ENCODE measurements at places on chromosomes 6 and 20.

- peak; percentile 1 for DNase-seq
Observed at GRCh38 chr6:158969148-158969547, 30.9 kb downstream of the RSPH3 start.

GRCh38 chr6:39018103-39018502, 30.5 kb upstream of the GLP1R start:
- DNase-seq, result no peak

GRCh38 chr20:19026121-19026878, 186.1 kb upstream of the SLC24A3 start:
- no peak for DNase-seq

GRCh38 chr20:54140067-54140466, 33.7 kb downstream of the CYP24A1 start:
- no peak for DNase-seq

DNA sequence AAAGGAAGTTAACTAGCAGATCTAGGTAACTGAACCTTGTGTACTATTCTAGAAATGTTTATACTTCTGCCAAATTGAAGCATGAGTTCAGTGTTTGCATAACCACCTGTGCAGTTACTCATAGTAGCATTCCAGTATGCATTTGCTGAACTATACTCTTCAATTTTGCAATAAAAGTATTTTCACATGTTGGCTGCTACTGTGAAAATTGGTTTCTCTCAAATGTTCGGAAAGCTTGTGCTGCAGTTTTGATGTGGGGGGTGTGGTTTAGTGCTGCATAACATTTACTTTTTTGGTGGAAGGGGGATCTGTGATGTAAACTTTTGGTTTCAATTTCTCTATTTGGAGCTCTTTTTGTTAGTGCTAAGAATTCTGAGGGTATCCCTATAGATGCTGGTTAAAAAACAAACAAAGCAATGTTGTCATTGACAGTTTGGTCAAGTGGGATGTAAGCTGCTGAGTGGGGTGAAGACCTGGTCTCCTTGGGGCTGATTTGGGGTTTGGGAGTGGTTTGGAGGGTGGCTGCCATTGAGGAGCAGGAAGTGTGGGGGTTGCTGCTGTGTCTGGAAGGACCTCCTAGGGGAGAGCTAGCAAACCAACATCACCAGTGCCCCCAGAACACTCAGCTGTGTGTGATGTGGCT, 87.8 kb downstream of the CARMIL1 start:
- peak; percentile 18 for DNase-seq

DNA sequence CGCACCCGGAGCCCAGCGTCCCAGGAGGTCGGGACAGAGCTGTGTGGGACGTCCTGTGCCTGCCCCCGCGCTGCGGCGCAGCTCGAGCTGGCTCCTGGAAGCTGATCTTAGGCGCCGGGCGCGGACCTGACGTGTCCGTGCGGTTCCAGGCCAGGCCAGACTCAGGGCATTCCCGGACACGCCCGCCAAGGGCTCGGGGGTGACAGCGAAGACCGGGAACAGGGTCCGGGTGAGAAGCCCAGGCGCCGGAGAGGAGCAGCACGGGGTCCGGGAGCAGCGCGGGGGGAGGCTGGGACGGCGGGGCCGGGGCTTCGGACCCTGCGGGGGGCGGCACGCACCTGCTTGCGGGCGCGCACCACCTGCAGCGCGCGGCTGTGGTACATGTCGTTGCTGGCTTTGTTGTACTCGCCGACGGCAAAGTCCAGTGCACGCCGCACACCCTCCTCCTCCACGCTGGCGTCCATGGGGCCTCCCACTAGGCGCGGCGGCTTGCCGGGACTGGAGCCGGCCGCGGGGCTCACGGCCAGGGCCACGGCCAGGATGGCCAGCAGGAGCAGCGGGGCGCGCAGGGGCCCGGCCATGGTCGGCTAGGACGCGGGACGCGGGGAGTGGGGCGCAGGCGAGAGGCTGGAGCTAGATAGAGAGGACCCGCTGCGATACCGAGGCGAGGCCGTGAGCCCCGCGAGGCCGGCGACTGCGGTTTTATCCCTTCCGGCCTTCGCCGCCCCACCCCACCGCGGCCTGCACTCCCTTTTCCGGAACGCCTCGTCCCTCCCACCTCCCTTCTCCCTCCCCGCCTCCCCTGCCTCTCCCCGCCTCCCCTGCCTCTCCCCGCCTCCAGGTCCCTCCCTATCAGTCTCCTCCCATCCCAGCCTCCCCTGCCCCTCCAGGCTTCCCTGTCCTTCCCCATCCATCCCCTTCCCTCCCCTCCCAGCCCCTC, at the start of gene CST3:
CST3 (minus strand) TSS at position 674 of the 940 bp plus-strand sequence; CDS start at position 581, 93 bp downstream.
- DNase-seq, result peak; percentile 80

DNA sequence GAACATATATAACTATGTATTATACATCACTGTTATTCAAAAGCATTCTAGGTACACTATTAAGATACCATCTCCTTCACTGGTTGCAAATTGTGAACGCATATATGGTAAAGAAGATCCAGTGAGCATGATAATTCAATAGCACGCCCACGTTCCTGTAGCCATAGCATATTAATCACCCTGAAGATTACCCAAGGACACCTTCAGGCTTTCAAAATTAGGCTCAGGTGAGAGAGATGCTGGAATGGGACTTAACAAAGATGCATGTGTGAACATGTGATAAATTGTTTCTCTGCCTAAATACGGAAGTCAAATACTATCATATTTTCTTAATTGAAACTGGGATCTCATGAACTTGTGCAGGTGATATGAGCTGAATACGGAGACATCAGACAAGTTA, 303.5 kb downstream of the PTPRK start:
- no peak for DNase-seq

- peak; percentile 86 for DNase-seq
Observed at GRCh38 chr6:163309491-163310026, 105.0 kb upstream of the QKI start.

DNA sequence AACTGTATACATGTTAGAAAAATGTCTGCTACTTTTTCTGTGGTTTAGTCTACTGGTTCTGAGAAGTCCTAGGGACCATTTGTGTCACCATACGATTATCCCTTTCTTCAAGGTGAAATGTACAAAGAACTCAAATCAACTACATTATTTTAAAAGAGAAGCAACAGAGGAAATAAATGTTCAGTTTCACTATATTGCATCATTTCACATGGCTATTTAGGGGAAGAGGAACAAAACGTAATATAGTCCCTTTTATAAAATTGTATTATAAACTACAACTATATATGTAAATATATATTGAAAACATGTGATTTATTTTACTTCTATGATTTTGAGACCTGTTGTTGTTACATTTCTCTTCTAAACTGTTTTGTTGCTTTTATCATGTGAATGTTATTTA, 1308.0 kb downstream of the EPHA7 start:
- DNase-seq, result no peak

DNA sequence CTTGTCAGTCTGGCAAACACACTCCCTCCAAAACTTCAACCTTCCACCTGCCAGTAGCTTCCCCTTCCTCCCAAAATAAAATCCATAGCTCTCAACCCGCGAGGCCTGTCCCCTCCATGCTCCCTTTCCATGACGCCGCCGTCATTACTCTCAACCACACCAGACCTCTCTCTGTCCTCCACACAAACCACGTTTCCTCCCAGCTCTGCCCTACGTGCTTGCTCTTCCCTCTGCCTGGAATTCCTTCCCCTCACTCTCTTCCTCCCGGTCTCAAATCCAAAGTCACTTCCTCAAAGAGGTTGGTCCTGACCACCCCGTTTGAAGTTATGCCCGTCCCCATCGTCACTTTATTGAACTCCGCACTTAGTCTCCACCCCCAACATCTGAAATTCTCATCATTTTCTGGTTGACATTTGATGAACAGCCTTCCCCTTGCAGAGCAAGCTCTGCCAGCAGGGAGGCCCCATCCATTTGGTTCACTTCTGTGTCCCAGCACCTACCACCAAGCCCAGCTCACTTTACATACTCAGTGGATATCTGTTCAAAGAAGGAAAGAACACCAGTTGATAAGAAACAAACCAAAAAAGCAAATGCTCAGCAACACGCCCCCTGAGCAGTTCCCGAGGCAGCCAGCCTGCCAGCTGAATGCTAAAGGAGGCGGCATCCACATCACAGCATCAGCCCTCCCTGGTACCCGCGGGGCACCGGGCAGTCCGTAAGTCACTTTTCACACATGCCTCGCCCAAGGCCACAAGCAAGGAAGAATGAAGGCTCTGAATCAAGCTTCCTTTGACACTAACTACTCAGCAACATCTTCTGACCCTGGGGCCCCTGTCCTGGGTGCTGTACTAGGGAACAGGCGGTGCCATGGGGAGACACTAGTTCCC, 125.0 kb downstream of the NFATC2 start:
- DNase-seq, result no peak

GRCh38 chr6:32194388-32194787, 1.9 kb upstream of the GPSM3 start:
- DNase-seq, result no peak

- DNase-seq, result peak; percentile 58
Observed at GRCh38 chr20:10654630-10655029, 19.2 kb downstream of the JAG1 start.

- DNase-seq, result no peak
Observed at GRCh38 chr6:106126482-106126881, 40.3 kb downstream of the PRDM1 start.

GRCh38 chr6:49336514-49337131, 126.4 kb downstream of the MMUT start:
- DNase-seq, result peak; percentile 16

- no peak for DNase-seq
Observed at GRCh38 chr20:6041808-6042265, 12.0 kb downstream of the LRRN4 start.

- peak; percentile 48 for DNase-seq
Observed at GRCh38 chr6:37083243-37084138, 78.0 kb downstream of the FGD2 start.

DNA sequence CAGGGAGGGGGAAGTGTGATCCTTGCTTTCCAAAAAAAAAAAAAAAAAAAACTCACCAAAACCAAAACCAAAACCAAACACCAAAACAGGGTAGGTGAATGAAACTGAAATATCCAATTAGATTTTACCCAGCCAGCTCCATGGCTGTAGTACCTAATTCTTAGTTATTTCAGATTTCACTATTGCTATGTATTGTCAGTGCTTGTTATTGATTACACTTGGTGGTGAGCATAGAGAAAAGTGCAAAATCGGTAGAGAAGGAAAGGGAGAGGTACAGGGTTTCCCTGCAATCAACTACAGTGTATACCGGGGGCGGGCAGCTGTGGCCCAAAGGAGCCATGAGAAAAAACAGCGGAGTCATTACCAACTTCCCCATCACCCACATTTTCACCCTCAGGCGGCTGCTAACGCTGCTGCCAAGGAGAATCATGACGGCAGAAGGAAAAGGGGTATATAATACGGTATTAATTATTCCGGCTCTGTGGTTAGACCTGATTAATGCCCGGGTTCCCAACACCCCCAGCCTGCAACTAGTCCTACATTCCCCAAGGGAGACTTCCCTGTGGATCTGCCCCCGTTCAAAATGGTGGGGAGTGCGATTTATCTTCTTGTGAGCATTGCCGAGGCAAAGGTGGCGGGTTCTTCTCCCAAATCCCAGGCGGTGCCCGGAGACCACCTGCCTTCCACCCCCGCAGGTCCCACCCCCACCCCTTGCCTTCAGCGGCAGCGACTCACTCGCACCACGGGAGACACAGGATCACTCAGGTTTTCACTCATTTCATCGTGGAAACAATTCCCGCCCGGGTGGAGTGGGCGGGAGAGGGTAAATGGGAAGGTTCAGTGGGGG, at the start of gene C6orf62:
C6orf62 (minus strand) TSS at position 30 of the 847 bp plus-strand sequence. CDS start 486 bp downstream, outside the sequence.
- DNase-seq, result no peak

DNA sequence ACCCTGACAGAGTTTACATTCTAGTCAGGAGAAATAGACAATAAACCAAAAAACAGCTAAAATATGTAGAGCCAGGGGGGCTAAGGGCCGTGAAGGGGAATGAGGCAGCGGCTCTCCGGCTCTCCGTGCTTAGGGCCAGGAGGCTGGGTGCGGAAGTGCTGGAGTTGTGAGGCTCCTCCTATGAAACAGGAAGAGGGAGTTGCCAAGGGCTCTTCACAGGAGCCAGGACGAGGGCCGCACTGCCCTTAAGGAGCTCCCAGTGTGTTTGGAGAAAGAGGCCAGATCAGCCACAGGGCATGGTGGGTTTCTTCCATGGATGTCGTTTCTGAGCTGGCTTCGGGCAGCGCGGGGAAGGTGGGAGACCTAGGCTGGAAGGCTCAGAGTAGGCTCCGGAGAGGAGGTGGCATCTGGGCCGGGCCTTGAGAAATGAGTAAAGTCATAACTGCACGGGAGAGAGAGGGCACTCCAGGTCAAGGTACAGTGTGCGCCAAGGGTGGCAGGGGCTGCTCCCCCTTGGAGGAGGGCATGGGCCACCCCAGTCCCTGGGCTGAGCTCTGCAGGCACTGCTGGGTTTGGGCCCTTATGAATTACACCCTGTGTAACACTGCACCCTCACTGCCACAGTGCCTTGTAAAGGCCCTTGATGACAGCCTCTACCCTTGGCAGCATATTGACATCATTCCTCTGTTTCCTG, 20.8 kb upstream of the MLN start:
- DNase-seq, result no peak

GRCh38 chr6:5338177-5338960, 77.1 kb downstream of the FARS2 start:
- no peak for DNase-seq

- DNase-seq, result no peak
Observed at GRCh38 chr20:58553841-58554240, 38.6 kb upstream of the APCDD1L start.

- no peak for DNase-seq
Observed at GRCh38 chr6:145012039-145012662, 723.2 kb downstream of the EPM2A start.

GRCh38 chr6:42104095-42104803, 38.2 kb downstream of the C6orf132 start:
- DNase-seq, result no peak

DNA sequence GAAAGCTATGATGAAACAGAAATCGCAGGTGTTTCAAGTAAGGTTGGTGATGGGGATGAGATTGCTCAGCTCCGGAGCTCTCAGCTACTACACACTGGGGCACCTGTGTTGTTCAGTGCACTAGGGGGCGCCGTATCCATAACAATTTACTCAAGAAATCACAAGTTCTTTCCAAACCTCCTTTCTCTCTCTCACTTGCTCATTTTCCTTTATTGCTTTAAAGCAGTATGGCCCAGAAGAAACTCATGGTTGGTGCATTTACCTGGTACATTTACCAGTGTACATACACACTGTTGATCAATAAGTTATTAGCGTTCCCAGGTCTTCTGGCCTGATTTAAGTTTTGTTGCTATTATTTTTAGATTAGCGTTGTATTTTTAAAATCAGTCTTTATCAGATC, 235.2 kb upstream of the TAB2 start:
- peak; percentile 76 for DNase-seq
